ENCODE measurements at places on chromosomes 1 and 21.
A peak's percentile ranks its signal among the peaks of the same experiment; 100 is the strongest.

GRCh38 chr21:38945545-38946245, 140.0 kb downstream of the ETS2 start:
- no peak for DNase-seq

DNA sequence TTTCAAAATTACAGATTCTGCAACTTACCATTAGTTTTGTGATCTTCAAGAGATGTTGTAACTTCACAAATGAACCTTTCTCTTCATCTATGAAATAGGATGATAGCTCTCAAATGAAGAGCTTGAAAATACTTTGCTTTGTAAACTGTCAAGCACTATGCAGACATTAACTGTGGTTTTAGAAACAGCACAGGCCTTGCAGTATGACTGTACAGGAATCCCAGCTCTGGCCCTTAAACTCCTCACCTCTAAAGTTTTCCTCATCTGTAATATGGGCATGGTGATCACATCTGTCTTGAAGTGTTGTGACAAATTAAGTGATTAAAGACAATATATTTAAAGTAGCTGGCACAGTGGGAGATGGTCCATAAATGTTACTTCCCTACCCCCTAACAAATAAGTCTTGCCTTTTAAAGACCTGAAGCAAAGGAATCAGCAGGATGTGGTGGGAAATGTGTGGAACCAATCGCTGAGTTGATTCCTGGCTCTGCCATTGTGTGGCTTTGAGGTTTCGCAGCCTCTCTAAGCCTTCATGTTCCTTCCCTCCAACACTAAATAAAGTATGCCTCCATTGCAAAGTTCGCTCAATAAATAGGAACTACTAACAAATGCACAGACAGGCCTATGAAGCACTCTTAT, 5.5 kb upstream of the PTP4A2 start:
- DNase-seq: peak; percentile 50

GRCh38 chr21:46610018-46610701, 5.3 kb upstream of the S100B start:
- DNase-seq: no peak

GRCh38 chr1:77594366-77595112, 87.9 kb downstream of the ZZZ3 start:
- DNase-seq: no peak

DNA sequence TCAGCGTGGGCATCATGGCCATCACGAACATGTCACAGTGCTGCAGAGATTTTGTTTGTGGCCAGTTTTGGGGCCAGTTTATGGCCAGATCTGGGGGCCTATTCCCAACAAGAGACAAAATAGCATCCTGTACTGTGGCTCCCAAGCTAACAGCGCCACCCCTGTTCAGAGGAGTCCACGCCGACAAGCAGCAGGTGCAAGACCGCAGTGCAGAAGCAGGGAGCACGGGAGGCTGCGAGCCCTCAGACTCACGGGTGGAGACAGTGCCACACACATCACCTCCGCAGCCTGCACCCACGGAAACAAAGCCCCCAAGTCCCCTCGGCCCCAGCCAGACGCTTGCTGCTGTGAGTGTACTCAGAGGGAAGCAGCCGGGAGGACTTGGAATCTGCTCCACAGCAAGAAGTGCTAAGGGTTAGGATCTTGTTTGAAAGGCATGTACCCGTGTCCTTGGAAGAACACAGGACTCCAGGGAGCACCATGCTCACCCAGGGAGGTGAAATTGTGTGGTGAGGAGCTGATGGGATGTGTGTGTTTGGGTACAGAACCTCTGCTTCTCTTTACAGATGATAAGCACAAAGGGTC, 7.1 kb downstream of the TCP10L start:
- DNase-seq: peak; percentile 61

- peak; percentile 64 for DNase-seq
Observed at GRCh38 chr1:19484338-19484797, 971 bp downstream of the CAPZB start.

- DNase-seq: no peak
Observed at GRCh38 chr21:34255073-34255472, 108.7 kb upstream of the KCNE2 start.

DNA sequence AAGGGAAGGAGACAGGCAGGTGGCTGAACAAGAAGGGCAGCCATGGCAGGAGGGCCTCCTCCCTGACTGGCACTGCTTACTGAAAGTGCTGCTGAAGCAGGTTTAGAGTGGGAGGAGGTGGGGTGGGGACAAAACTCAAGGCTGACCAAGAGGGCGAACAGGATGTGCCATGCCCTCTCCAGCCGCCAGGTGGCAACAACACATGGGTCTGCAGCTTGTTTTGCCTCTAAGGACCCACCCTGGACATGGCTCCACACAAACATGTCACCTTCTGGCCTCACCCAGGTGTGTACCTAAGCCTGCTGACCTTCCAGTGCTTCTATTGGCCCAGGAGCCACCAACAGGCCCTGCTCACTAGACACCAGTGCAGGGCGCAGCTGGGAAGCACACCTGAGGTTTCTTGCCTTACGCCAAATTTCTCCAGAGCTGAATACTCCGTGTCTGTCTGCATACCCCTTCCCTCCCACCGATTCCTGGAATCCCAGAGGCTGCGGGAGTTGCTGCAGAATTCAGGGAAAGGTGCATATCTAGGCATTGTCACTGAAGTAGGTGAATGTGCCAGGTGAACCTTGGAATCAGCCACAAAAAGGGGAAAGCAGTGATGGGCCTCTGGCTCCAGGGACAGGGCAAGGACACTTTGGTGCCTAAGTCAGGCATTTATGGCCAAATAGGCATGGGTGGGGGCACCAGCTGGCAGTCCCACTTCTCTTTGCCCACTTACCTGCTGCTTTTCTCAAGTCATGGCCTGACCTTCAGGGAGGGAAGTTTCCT, 5.3 kb downstream of the PSRC1 start:
- peak; percentile 86 for DNase-seq

DNA sequence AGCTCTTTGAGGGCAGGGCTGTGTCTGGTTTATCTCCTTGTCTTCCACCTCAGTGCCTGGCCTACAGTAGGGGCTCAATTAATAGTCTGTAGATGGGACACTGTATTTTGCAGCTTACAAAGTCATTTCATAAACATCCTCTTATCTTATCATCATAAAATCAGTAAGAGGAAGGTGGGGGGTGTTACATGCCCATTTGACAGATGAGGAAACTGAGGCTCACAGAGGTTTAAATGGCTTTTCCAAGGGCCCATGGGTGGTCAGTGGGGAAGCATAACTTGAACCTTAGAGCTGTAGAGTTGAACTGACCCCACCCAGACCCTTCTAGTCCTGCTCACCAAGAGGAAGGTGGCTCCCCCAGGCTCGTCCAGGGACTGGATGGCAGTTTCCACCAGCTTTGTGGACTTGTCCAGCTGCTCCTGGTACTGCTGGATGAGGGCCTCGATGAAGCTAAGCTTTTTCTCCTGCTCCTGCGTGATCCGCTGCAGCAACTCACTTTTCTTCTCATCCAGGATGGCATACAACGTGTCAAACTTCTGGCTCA, 9.3 kb downstream of the TRIM63 start:
- DNase-seq: no peak

DNA sequence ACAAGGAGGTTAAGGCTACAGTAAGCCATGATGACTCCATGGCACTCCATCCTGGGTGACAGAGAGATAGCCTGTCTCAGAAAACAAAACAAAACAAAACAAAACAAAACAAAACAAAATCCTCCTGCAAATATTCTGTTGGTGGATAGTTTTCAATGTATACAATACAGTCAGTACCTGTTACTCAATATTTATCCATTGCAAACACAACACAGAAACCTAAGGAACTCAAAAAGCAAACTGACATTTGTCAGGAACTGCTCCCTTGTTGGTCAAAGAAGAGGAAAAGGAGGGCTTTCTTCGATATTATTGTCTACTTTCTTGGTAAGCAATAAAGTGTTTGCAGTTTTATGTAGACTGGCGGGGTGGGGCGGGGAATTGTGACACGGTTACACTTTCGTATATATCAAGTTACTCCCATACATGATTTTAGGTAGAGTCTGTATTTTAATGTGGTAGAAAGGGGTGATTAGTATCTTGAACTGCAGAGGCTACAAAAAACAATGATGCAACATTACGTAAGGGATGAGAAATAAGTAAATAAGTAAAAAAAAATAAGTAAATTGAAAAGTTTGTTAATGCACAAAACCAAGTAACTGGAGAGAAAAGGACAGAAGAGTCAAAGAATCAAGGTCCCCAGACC, 31.8 kb downstream of the APP start:
- DNase-seq: no peak

DNA sequence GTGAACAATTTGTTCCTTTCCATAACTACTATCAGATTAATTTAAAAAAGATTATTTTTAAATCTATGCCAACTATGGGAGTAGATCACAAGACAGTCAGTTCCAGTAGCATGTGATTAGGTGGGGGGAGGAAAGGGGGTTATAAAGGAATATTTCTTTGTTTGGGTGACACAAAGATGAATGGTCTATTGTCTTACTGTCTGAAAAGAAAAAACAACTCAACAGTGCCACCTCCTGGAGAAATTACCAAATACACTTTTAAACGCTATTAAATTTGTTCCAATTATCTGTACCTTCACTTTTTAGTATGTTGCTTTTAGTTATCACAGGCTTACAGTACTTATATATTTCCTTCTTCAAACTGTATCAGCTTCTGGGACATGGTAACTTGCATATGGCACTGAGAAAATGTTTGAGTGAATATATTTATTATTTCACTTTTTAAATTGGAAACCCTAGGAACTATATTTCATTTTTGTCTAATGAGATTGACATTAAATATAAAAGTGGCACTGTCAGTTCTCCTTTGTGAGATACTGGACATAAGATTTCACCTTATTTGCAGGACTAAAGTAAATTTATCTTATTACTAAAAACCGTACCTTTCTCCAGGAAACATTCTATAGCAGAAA, 1.7 kb upstream of the SORT1 start:
- no peak for DNase-seq

DNA sequence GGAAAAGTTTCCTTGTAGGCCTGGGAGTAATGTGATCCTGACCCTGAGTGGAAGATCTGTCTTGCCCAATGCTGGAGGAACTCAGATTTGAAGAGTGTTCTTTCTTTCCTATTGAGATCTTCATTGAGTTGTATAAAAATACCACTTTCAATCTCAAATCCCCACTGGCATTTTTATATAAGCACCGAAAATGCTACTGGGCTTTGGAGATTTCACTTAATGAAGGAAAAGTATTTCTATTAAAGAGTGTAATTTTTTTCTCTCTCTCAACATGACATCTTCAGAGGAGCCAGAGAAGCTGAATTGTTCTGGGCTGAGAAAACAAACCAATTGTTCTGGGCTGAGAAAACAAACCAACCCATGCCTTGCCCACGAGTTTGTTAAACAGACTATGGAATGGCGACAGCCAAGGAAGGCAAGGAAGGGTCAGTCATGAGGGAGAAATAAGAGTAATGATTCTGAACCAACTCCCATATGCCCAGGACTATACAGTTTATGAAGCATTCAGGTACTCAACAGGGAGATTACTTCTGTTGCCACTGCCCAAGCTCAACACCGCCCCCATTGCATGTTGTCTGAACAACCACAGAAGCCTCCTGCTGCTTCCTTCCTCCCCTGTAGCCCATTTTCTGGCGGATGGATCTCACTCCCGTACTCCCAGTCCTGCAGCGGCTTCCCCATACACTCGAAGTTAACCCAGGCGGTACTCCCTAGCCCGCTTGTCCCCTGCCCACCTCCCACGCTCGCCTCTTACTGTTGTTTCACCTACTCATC, 103.2 kb downstream of the BEND5 start:
- DNase-seq: no peak

- DNase-seq: no peak
Observed at GRCh38 chr1:186476264-186477040, 15.5 kb upstream of the PDC start.

- DNase-seq: no peak
Observed at GRCh38 chr1:24009406-24009805, 29.3 kb upstream of the SRSF10 start.

DNA sequence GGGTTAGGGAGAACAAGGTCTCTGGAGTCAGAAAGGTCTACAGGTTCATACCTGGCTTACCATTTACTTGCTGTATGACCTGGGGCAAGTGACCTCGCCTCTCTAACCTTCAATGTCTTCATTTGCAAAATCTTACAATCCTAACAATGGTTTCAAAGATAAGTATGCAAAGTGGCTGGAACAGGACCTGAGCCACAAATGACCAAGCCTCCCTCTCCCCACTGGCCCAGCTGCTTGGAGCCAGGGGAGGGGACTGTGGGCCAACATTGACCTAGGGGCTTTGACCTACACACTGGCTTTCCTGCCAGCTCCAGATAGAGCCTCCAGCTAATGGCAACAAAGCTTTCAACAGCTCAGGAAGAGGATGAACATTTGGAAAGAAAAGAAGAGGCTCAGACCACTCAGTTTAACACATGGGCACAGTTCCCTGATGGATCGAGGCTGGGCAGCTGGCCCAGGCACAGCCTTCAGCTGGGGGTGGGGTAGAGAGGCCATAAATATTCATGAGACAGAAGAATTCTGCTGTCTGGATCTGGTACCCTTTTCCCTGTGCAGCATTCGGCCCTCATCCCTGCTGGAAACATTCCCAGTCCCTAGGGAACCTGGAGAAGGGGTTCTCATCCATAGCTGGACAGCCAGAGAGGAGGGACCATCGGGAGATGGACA, 12.9 kb downstream of the PTAFR start:
- no peak for DNase-seq

DNA sequence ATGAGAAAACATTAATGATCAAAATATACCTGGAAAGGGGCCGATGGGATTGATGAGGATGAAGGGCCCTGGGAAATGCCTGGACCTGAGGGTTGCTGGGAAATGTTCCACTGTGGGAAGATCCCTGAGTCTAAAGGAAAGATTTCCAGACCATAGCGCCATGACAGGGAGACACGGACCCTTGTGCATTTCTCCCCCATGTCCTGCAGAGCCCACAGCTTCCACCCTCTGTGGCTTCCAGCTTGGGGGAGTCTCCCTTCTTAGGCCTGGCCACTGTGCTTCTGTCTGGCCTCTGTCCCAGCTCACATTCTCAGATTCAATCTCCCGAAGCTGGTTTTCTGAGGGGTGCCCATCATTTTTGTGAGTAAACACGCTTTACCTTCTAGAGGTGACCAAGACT, 1.0 kb upstream of the PRAMEF12 start:
- DNase-seq: no peak

DNA sequence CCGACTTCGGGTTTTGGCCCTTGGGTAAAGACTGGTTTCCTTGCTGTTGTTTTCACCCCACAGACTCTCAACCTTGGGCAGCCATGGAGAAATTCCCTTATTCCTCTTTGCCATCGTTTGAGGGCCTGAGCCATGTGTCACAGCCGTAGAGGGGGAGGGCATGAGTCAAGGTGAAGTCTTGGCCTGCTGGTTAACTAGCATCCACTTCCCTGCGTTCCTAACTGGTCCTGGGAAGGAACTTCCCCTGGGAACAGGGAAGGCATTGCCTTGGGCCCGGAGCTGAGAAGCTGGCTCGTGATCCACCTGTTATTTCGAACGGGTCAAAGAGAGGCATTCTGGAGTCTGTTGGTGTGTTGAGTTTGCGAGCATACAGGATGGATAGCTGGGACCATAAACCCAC, 464.9 kb downstream of the CAMTA1 start:
- no peak for DNase-seq

GRCh38 chr1:161987303-161987702, 36.4 kb downstream of the OLFML2B start:
- no peak for DNase-seq

- DNase-seq: no peak
Observed at GRCh38 chr1:50427086-50427817, 4.0 kb upstream of the DMRTA2 start.

- no peak for DNase-seq
Observed at GRCh38 chr1:24203404-24203803, 16.3 kb upstream of the IFNLR1 start.

All from activated CD8-positive, alpha-beta memory T cell treated with anti-CD3 and anti-CD28 coated beads, Interleukin-2, amount 50 U/mL, for 48 hours (primary cell).